ENCODE measurements at places on chromosomes 6 and 20.

GRCh38 chr20:60446267-60447111 is 488.3 kb downstream of the CDH26 start:
- DNase-seq = no peak

DNA sequence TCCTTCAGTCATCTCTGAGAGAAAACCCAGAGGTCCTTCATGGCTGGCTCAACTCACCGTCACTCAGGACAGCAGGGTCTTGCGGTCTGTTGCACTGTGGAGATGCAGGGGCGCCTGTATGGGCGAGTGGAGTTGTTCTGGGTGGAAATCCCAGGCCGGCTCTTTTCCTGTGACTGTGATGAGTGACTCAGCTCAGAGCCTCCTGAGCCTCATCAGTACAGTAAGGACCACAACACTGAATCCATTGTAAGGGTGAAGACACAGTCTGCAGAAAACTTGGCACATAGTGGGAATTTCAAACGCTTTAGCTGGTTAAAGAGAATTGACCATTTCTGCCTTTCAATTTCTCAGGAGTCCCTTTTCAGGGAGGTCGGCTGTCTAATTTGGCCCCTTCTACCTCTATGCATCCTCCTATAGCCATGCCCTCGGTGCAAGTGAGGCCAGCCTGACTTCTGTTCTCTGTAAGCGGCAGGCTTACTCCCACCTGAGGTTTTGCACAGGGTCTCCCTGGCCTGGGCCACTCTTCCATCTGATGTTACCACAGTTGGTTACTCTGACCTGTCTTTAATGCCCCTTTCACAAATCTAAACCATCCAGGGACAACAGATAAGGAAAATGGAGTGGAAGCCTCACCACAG is 35.5 kb upstream of the TBXT start:
- DNase-seq = no peak

- no peak for DNase-seq
Measured at GRCh38 chr6:42021847-42022754, 28.2 kb upstream of the TAF8 start.

DNA sequence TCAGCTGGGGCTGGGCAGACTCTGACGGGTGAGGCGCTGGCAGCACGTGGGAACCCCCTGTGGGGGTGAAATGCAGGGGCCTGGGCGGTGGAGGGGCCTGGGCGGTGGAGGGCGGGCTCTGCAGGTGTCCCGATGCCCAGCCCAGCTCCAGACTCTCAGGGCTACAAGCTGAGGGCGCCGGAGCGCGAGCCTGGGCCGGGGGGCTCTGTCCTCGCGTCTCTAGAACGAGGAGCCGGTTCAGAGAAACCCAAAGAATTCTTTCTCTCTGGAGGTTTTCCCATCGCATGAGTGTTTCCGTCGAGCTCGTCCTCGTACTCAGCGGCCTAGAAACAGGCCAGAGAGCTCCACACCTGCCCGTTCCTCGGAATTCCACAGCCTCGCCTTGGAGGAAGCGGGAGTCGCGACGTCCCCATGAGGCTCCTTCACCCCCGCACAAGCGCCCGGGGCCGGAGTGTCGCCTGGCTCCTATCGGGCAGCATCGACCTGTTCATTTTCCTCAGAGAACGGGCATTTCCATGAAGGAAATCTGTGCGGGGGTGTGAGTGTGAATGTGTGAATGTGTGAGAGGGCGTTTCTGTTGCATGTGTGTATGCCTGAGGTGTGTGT is 76.9 kb downstream of the SMOC2 start:
- no peak for DNase-seq

DNA sequence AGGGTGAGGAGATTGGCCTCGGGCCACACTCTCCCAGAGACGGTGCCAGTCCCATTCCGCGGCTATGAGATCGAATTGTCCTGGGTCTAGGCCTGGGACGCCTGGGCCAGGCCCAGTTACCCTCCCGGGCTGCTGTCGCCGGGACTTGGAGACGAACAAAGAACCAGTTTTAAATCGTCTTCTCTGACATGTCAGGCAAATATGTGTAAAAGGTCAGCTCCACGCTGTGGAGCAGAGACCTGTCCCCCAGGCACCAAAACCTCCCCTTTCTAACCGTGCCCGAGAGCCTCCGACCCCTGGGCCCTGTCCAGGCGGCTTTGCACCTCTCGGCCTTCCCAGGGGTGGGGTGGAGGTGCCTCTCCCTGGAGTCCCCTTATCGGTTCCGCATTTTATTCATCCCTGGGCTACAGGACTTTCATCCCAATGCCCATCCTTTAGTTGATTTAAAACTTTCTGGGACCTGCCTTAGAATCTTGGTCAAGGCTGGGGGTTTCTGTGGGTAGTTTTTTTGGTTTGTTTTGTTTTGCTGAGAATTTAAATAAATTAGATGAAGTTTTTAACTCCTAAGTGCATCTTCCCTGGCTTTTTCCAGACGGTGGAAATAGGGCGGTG is 5.8 kb upstream of the TFAP2A start:
- no peak for DNase-seq

DNA sequence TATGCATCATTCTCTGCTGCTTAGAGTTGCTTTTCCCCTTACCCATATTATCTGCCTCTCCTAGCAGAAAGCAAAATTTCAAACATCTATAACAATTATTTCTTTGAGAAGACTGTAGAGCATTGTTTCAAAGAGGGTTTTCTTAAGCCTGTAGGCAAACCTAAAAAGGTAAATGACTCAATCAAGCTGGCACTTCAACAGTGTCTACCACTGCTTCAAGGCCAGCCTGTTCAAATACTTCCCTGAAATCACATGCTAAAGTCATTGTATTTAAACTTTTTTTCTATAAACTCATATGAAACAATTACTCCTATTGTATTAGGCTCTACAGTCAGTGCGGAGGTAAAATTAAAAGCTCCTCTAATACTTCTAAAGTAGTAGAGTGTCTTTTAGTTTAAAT is 87.1 kb downstream of the OGFRL1 start:
- DNase-seq = no peak

All from smooth muscle cell of the brain vasculature (primary cell).